Right ventricle myocardium superior (tissue), 1 donor: ENCODE measurements at places on chromosomes 12 and 14.

- DNase-seq = no peak
Observed at GRCh38 chr14:59061292-59061691, 127.2 kb upstream of the DAAM1 start.

- no peak for DNase-seq
Observed at GRCh38 chr14:77682158-77682553, 25.7 kb downstream of the ALKBH1 start.

DNA sequence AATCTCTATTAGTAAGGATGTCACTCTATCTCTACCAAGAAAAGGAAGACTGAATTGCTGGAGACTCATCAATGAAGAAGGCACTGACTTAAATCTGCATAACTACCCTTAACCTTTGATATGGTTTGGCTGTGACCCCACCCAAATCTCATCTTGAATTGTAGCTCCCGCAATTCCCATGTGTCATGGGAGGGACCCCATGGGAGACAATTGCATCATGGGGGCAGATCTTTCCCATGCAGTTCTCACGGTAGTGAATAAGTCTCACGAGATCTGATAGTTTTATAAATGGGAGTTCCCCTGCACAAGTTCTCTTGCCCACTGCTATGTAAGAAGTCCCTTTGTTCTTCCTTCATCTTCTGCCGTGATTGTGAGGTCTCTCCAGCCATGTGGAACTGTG lies 73.4 kb upstream of the PPM1H start:
- DNase-seq = no peak

DNA sequence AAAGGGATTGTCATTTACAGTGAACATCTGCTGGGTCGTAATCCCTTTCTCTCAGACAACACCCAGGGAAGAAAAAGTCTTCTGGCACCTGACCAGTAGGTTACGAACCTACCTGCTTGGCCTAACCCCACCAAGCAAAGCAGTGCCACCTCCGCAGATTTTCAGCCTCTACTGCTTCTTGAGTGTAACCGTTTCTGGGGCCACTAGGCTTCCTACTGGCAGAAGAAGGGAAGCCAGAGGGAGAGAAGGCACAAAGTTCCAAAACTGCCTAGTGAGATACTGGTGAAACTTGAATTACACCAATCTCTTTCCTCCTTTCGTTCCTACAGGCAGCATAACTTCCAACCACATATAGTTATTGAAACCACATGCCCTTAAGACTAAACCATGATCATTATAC lies 383.6 kb downstream of the BCAT1 start:
- no peak for DNase-seq
